ENCODE measurements at places on chromosomes 7 and 10.

DNA sequence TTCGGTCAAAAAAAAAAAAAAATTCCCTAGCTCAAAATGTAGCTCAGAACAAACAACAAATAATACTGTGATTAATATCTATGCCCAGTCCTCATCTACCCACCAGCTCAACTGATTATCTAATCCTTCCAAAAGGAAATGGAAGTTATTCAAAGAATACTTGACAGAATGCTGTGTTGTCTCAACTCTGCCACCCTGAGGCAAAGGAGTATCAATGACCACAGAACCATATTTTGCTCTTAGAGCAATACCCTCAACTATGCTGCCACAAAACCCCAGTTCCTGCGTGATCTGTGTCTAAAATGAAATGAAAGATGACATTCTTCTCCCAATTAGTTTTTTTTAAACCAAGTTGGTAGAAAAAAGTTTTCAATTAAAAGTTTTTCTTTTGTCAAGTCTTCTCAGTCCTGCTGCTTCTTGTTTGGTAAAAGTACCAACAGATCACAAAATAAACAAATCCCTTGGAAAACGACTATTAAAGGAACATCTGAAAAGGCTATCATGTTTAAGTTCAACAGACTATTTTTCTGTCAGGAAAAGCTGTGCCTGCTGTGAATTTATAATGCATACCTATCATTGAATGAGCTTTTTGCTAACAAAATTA, 21.6 kb downstream of the RBM28 start:
- no peak for DNase-seq

DNA sequence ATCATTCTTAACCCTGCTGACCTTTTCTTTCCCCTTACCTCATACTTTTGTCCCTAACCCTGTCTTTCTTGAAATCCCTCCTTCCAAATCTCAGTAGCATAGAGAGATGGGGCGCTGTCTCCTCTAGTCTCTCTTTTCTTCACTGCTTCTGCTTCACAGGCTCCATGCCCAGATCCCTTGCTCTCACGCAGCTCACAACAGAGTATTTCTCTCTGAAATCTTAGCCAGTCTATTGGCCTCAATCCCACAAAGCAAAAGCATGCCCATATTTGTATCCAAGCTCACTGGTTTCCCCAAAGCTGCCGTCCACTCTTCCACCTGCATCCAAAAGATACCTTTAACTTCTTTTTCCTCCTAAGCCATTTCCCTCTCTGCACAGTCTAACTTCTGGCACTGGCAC, 526.8 kb downstream of the PLXDC2 start:
- DNase-seq: no peak

DNA sequence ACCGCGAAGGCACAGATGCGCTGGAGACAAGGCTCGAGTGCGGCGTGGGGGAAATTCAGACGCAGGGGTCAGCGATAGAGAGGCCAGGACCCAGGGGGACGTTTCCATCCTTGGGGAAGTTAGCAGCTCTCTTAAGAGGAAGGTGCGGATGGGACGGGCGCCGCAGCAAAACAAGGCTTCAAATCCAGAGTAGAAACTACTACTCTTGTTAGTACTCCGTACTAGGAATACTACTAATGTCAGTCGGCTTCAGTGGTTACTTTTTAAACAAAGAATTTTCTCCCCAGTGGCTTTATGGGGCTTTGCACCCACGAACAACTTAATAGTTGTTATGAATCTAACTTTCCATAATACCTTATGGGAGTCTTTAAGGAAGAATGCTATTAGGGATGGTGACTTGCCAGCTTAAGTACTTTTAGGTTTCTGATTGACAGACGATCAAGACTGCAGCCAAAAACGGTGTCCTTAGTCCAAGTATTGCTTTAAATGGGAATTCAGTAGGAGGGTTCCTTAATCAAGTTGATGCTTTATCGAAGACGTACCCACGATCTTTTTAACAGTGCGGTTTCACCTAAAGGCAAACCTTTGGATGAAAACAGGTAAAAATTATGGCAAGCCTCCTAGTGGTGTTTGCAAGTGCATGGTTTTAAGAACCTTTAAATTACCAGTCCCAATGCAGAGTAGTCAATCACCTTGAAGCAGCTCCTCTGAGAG, 812 bp upstream of the IDE start:
- DNase-seq: no peak

DNA sequence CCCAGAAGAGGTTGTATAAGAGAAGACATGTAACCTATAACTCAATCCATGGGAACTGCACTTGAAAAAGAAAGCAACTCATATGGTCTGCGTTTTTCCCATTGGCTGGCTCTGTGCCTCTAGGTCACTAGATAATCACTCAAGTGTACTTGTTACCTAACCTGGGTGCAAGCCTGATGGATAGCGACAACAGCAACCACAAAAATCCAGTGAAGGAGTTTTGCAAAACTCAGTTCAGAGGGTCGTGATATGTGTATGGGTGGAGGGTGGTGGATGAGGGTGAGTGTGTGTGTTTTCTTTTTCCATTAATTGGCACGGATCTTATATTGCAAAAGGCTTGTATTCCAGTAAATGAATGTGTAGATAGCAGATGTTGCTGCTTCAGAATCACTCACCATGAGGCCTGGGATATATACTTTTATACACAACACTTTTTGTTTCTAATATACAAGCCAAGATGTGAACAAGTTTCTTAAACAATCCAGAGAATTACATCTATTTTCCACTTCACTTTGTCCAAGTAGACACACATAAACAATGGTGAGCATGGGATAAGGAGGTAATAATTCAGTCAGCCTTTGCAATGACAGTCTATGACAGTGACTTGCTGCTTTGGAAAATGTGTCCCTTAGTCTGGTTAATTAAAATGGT, 286.9 kb upstream of the DKK1 start:
- DNase-seq: no peak

DNA sequence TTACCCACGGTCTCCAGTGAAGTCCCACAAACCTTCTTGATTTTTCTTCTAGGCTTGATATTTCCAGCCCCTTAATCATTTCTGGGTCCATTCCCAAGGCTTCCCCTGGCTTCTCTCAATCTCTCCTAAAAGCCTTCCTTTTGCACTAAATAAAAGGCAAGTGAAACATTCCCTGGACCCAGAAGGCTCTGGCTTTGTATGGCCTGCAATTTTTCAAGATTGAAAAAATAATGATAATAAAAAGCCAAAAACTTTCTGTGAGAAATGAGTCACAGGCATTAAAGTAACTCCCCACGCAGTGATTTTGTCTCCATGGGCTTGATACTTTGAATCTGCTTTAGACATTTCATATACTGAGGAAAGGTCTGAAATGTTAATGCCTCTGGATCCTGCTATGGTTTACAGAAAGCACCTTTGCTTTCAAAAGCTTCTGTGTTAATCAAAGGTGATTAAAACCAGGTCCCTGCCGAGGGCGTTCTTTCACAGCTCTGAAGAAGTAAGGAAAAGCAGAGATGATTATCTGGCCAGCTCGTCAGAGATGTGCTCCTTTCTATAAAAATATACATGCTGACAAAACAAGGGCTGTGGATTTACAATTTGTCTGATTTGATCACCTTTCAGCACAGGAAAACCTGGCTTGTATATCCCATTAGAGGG, 118.9 kb upstream of the TMEM72 start:
- no peak for DNase-seq

GRCh38 chr7:116548506-116548905, 23.7 kb downstream of the CAV1 start:
- no peak for DNase-seq

GRCh38 chr7:25968205-25968993, 183.6 kb upstream of the NFE2L3 start:
- no peak for DNase-seq

- DNase-seq: no peak
Measured at GRCh38 chr10:176677-177076, 41.4 kb downstream of the ZMYND11 start.

DNA sequence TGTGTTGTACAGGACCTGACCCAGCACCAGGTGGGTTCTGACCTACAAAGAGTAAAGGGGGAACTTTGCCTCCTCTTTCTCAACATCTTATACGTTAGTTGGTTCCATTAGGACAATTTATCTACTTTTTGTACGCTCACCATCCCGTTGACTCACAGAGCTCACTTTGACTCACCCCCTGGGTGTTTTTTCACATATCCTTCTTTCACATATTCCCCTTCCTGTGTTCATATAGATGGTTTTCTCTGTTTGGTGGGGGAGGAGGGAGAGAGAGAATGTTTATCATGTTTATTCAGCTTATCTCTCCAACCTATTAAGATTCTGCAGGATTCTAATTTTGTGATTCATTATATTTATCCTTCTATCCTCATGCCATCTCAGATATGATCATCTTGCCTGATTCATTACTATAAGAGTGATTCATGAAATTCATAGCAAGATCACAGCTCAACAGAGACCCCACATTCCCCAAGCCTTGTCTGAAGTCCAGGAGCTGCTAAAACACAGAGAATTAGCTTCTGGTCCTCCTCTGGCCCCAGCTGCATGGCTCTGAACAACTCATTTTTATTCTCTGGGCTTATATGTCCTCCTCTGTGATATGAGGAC, 37.2 kb downstream of the PRSS2 start:
- DNase-seq: no peak
